ENCODE measurements at places on chromosomes 5 and 9.

DNA sequence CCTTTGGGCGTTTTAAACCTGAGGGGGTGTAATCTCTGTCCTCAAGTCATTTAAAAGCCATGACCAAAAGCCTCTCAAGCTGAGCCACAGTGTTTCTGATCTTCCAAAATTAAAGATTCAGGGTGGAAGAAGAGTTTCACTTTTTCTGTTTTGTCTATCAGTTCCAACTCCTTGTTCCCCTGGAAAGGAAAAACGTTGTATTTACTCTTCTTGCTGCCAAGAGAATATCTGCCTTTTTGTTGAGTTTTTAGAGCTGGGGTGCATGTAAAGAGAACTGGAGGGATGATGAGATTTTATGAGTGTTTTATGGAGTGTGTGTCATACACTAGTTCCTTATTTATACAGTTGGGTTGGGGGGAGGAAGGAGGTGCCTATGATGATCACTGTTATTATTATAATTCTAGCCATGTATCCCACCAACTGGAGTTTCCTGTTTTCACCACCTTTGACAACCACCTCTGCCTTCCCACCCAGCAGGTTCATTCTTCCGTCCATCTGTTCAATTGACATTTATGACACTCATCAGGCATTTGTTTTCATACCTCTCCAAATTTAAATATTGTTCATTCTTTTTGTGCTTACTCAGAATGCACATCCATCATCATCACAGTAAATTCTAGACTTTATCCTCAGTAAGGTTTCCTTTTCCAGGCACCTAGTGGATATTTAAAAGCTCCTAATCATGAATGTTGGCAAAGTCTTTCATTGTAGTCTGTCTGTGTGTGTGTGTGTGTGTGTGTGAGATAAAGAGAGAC, 97.9 kb upstream of the MPDZ start:
- no peak for DNase-seq

GRCh38 chr5:33984671-33985124, at the start of gene SLC45A2:
Gene SLC45A2, minus strand, starts transcription at chr5:33984693. Its CDS starts 110 bp downstream, at chr5:33984583.
- DNase-seq, result no peak

DNA sequence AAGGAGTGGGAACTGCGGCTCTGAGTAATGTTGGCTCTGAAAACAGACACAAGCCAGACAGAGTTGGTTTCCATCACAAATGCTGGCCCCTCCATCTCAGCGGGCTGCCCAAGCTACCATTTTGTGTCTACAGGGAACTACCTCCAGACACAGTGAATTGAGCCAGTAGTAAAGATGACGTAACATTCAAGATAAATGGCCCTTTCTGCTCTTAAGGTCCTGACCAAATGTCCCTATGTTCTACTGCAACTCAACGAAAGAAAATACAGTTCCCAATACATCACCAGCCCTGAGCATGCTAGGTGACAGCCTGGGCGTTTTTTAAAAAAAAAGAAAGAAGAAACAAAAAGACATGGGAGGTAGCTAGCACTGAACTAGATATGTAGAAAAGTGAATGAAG, 227.8 kb upstream of the RASEF start:
- no peak for DNase-seq

DNA sequence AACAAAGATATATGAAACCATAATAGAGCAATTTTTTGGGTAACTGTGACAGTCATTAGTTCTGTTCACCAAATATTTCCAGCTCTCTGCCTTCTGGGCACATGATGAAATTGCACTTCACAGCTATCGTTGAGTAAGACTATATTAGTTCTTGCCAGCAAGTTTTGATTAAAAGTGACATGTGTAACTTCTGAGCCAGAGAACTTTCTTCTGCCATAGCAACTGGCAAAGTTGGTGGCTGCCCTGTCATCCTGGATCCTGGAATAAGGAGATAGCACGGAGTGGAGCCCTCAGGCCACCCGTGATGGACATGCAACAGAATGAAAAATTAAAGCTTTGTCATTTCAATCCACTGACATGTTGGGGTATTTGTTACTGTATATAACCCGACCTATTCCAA, 194.4 kb upstream of the VCAN start:
- DNase-seq, result no peak

DNA sequence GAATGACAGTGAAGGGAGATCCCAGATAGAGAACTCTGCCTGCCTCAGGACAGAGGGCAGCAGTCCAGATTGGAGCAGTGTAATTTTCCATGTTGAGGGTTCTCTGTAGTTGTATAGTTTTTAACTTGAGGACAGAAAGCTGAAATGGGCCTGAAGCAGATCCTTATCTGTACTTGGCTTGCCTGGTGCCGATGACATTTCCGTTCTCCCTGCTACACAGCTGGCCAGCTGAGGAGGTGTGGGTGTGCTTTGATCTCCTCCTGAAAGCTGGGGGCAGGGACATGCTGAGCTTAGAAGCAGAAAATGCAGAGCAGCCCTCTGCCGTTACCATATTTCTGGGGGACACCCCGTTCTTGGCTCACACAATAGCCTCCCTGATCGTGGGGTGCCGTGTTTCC, 10.5 kb downstream of the GLRX start:
- DNase-seq, result no peak

All from thymus (tissue), 14 donors.